Activated CD4-positive, alpha-beta T cell treated with anti-CD3 and anti-CD28 coated beads, Interleukin-2, amount 50 U/mL, for 1 hour (primary cell): ENCODE measurements at places on chromosomes 6 and 20.

- no peak for DNase-seq
These were observed 1.4 kb upstream of the PTPRT start for GRCh38 chr20:43191143-43191542.

DNA sequence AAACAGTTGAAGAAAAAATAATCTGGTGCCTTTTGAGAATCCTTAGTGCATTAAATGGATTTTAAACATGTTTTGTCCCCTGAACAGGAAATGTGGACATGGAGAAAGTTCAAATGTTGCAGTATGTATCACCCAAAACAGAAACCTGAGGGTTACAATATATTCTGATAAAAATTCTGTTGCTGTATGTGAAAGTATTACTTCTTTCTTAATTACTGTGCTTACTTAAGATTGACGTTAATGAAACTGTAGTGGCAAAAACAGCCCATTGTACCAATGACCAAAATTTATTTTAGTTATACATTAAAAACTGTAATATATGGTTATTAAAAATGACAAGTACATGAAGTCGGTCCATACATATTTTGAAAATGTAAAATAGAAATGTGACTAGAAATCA, 100.6 kb downstream of the PRDM1 start:
- DNase-seq = no peak

DNA sequence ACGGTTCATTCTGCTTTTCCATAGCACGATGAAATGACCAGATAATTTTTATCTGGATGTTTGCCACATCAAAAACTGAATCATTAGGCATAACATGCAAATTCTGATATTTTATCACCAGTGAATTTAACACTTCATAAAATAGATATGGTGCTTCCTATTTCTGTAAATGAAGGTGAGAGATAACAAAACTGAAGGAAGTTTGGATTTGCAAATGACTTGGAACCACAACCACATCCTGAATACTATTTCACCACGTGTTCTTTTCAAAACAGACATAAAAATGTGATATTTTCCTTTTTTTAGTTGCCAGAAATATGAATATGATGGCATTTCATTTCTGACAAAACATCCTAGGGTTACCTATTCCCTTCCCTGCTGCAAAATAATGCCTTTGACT, 146.1 kb downstream of the EDN1 start:
- DNase-seq = no peak

DNA sequence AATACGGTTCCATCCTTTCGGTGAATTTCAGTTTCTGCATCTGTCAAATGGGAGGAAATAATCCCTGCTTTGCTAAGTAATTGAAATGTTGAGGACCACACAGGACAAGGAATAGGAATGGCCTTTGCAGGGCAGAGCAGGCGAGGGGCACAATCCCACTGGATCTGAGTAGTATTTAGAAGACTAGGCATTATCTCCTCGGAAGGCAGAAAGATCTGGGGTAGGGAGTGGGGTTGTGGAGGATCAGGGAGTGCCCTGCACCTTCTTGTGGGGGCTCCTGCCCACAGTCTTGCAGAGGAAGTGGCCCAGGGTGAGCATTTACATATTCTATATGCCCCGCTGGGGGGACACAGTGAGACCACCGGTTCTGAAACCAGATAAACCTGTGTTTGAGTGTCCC, 87.1 kb upstream of the SIRPA start:
- no peak for DNase-seq

DNA sequence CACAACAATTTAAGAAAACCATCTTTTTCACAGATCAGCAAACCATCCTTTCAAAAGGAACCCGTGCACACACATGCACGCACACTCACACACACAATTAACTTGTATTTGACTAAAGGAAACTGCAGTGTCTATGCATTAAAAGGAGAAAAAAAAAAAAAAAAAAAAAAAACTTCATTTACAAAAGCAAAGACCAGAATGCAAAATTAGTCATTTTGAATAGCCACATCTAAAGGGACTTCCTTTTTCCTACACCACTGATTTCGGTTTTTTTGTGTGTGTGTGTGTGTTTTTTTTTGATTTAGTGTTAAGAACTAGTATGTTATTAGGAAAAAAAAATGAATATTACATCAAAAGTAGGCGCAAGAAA, 6.3 kb downstream of the ZMYND8 start:
- no peak for DNase-seq

- no peak for DNase-seq
These were observed 124.6 kb downstream of the ANKS1A start for GRCh38 chr6:35013701-35014100.

DNA sequence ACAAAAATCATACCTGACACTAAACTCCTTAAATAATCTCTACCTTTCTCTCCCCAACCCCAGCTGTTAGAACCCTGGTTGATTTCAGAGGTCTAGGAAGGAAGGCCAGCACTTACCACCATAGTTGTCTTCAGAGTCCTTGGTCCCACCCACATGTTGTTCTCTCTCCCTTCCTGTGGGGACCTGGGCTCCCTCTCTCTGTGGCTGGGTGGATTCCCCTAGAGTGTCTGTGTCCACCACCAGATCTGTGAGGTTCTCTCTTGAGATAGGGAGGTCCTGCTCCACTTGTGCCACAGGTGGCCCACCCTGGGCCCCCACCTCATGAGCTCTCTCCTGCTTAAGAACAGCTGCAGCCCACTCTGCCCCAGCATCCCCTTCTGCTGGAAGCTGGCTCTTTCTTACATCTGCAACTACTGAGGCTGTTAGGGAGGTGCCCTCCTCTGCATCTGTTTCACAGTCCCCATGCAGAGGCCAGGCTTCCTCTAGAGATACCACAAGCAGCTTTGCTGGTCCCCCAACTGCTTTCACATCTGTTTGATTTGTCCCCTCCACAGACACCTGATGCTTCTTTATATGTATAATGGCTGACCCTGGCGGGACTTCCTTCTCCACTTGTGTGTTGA, 5.2 kb downstream of the MDC1 start:
- no peak for DNase-seq

DNA sequence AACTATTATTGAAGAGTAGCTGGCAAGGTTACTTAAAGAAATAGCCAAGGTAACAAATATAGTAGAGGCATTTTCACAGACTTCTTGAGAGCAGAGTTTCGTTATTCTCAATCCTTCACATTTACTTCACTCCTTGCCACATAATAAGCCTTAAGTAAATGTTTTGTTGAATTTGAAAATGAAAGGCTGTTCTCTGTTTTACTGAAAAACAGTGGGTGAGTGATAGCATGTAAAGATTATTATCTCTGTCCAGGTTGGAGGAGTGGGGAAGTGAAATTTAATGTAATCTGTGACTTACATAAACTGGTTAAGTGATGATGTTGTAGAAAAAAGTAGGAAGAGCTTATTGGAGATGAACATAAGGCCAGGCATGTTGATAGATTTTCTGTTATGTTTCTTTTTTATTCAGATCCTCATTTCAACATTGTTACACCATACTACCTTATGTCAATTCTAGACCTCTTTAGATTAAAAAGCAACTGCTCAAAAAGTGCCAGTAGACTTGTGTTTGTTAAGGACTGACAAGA, 55.0 kb downstream of the QKI start:
- no peak for DNase-seq

- no peak for DNase-seq
These were observed 228.0 kb upstream of the TAB2 start for GRCh38 chr6:149089510-149089909.

- DNase-seq = peak; percentile 63
These were observed 3.1 kb downstream of the MTCL3 start for GRCh38 chr6:127515794-127516661.

DNA sequence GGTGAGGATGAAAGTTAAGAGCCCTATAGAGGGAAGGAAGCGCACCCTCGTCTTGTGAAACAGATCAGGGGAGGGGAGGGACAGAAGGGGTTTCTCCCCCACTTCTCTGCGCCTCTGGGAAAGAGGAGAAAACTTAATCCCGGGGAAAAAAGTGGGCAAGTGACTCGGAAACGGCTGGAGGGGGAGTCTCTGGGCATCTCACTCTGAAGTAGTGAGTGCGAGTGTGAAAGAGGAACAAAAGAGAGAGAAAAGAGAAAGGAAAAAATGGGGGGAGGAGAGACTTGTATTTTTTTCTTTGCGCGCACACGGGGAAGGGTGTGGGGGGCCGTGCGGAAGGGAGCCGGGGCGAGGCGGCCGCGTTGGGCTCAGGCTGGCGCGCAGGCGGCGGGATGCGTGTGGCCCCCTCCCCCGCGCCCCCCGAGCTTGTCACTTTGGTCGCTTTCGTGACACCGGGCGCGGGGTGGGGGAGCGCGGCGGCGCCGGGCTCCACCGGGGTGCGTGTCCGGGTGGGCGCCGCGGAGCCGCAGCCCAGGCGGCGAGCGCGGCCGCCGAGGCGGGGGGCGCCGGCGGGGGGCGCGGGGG, 454 bp downstream of the L3MBTL3 start:
- DNase-seq = peak; percentile 28

- DNase-seq = no peak
These were observed 1309.4 kb downstream of the EPHA7 start for GRCh38 chr6:92109956-92110355.

GRCh38 chr20:51189814-51190782, 167.2 kb upstream of the KCNG1 start:
- no peak for DNase-seq

GRCh38 chr6:36962874-36963273, 8.3 kb downstream of the PI16 start:
- DNase-seq = peak; percentile 80

GRCh38 chr6:162119341-162119740, 608.2 kb downstream of the PRKN start:
- DNase-seq = no peak

- DNase-seq = no peak
These were observed 14.1 kb downstream of the SCML4 start for GRCh38 chr6:107809966-107810365.

- DNase-seq = no peak
These were observed 116.0 kb downstream of the CLIC5 start for GRCh38 chr6:45899683-45899946.

DNA sequence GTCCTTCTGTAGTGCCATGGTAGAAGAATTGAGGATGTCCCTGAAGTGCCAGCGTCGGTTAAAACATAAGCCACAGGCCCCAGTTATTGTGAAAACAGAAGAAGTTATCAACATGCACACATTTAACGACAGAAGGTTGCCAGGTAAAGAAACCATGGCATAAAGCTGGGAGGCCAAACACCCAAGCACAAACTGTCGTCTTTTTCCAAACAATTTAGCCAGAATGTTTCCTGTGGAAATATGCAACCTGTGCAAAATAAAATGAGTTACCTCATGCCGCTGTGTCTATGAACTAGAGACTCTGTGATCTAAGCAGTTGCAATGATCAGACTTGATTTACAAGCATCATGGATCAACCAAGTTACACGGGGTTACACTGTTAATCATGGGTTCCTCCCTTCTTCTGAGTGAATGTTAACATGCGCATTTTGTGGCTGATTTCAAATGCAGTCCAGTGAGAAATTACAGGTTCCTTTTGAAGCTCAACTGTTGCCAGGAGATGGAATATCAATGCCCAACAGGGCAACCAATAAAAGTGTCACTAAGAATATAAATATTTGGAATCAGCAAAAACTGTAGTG, 674.9 kb downstream of the GRIK2 start:
- no peak for DNase-seq

DNA sequence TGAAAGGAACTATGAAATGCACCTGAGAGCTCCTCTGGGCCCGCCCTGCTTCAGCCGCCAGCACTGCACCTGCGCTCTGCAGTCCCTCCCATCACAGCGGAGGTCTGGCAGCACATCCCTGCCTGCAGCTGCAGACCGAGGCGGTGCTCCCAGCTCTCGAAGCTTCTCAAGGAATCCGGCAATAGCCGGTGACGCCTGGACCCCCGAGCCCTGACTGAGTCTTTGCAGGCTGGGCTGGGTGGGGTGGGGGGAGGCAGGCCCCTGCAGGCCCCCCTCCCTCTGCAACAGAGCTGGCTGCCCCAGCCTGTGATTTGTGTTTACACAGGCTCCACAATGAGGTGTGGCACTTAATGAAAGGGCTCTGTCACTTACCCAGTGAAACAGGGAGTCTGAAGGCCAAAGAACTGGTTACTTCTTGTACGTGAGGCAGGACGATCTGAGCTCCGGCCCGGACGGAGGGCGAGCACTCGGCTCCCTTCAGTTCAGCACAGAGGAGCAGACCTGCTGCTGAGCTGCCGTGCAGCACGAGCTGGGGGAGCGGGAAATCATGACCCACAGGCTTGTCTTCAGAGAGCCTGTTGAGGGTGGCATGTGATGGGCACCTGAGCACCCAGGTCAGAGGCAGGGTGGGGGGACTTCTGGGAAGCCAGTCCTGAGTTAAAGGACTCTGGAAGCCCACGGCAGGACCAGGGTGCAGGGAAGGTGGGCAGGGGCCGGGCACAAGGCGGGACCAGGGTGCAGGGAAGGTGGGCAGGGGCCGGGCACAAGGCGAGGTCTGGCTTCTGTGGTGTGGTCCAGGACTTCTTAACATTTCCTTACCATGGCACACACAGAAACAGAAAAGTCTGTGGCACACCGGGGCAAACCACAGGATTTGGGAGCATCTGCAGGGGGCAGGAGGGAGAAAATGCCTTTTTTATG, 192.3 kb upstream of the THBS2 start:
- DNase-seq = no peak

DNA sequence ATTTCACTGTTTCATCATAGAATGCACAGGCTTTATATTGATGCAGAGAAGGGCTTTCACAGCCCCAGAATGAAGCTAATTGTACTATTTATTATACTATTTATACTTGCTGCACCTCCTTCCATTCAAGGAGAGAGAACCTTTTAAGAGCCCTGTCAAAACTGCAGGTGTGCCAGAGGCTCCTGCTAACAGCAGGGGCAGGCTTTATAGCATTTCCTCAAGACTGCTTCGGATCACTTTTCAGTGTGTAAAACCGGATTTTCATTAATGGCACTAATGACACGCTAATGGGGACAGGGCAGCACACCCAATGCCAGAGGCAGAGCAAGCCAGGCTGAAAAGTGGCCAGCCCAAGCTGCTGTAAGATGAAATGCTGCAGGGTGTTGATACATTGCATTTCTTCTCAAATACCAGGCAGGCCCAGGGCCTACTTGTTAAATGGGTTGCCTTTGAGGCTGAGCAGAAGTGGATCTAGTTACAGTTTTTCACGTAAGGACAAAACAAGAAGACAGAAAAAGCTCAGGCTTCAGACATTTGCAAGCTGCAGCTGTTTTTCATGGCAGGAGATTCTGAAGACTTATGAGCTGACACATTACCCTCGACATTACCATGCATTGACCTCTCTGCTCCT, 487.7 kb upstream of the BTBD3 start:
- no peak for DNase-seq

DNA sequence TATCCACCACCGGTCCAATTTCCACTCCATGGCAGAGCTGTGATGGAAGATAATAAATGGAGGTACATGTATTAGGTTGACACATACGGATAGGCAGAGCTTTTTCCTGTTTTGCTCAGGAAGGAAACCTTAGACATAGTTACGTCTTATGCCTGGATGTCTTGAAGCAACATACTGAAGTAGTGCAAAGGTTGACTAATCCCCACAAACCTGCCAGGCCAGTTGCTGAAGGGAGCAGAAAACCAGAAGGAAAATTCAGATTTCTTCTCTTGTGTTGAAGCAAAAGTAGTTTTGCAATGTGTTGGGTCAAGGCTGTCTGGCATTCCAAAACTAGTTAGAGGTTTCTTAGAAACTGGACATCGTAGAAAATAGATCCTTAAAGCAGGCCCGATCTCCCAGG, 68.7 kb downstream of the PHACTR1 start:
- DNase-seq = no peak
